ENCODE measurements at places on chromosomes 6 and 20. TPM values are rescaled to one million over a fixed set of nuclear protein-coding genes. Genes with fewer than 3 reads are reported as not detected.

GRCh38 chr20:46054606-46055005 lies 25.6 kb downstream of the SLC12A5 start:
- DNase-seq: no peak

DNA sequence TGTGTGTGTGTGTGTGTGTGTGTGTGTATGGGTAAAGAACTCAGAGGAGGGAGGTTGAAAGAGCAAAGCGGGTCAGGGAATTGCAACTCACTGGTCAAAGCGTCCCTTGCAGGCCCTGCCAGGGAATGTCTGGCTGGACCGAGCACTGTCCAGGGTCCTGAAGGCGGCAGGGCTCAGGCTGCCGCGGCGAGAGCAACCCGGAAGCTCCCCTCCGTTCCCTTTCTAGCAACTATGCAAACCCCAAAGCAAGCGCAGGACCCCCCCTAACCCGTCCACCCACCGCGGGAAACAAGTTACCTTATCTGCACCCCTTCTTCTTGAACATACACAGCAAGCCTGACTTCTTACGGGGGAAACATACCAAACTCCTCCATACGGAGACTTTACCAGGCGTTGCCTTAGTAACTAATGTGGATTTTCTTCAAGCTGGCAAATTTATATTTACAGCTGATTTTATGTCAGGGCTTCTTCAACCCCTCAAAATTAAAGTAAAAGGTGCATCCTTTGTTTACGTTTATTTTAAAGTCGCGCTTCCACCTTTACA lies 538 bp upstream of the GRM1 start:
- peak; percentile 89 for DNase-seq

GLP1R gene
- 1.8 TPM for total RNA-seq

DNA sequence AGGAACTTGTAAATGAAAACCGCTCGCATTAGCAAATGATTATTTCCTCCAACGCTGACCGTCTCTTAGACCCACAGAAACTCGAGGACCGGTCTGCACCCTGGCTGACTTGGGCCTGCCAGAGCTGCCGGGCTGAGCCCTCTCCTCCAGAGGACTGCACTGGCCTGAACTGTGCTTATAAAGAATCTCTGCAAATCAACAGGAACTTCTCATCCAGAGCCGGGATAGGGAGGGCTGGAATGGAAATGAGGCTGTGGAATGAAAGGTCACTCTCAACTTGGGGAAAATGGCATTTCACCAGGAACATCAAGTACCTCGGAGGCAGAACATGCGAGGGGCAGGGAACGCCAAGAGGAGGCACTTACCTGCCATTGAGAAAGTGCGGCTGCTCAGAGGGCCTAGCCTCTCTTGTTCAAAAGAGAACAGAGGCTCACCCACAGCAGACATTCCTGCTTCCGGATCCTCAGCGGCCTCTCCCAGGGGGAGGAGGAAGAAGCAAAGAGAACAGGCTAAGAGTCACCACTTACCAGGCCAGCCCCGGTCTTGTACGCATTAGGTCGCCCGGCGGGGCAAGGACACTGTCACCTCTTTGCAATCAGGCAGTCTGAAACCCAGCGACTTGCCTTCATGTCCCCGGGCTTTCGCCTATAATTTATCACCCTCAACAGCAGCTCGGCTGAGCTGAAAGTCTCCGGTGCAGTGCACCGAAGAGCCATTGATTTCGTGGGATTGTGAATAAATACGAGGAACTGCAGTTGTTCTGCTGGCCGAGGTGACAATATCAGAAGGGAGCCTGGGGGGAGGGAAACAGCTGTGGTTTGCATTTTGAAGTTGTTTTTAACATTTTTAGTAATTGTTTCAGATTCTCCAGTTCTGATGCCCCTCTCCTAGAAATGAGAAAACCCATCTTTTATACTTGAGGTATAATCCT lies 37.6 kb downstream of the ZMYND8 start:
- DNase-seq: peak; percentile 58

UBE2C gene
- total RNA-seq: 249 TPM

DNA sequence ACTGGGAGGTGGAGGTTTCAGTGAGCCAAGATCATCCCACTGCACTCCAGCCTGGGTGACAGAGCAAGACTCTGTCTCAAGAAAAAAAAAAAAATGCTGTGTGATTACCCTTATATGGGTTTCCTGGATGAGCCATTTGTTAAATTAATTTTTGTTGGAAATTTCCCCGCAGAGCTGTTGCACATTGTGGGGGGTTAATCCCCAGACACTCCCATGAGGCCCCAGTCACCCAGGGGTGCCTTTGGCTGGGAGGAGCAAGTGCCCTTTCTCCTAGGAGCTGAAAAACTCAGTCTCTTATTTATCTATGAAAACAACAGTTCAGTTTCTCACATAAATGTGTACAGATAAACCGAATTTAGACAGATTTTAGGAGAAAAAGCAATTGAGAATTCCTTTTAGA lies 4.7 kb upstream of the DEFB132 start:
- no peak for DNase-seq

GRCh38 chr6:1215023-1215422 lies 96.9 kb upstream of the FOXQ1 start:
- DNase-seq: no peak

DNA sequence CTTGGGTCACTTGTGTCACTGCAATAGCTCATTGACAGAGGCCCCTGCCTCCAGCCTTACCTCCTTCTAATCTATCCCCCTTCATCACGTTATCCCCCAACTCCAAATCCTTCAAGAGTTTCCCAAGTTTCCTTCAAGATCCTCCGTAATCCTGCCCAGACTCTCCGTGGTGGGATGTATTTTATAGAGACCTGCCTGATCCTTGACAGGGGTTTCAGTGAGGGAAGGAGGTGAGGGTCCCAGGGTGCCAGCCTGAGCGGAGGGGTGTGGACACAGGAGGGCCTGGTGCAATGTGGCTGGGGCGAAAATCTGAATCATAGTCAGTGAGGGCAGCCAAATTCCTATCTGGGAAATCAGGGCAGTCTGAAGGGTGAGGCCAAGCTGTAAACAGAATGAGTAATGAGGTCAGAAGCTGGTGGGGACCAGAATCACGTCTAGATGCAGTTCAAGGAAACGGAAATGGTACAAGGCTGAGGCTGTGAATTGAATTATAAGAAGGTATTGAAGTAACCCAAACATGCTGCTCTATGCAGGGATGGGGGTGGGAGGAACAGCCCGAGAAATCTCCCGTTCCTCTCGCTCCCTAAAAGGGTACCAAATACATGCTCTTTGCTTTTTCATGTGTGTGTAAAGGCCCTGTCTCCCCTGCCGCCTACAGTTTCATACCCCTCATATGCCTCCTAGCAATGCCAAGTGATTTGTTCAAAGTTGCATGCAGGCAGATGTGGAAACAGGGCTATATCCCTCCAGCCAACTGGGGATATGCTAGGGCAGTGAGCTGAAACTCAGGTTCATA lies 35.4 kb upstream of the PIM1 start:
- DNase-seq: no peak

PRKN gene
- total RNA-seq: 0.59 TPM

GRCh38 chr6:116941727-116942126 lies 64.7 kb downstream of the RFX6 start:
- no peak for DNase-seq

GRCh38 chr6:150448221-150448620 lies 79.4 kb downstream of the IYD start:
- no peak for DNase-seq

GRCh38 chr6:41730531-41731436 lies 4.6 kb downstream of the TFEB start:
- DNase-seq: no peak

DNA sequence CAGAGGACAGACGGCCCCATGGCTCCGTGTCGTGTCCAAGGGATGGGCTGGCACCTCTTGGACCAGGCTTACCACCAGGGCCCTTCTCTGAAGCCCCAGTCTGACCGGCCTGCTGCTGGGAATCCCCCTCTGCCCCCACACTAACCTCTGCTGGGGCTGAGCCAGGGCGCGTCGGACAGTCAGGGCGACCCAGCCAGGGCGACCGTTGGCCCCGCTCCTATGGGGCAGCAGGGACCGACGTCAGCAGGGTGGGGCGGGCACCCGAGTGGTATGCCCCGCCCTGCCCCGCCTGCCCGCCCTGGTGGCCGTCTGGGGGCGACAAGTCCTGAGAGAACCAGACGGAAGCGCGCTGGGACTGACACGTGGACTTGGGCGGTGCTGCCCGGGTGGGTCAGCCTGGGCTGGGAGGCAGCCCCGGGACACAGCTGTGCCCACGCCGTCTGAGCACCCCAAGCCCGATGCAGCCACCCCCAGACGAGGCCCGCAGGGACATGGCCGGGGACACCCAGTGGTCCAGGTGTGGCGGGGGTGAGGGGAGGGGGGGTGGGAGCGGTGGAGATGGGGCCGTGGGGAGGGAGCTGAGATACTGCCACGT lies at the start of gene SLC17A9:
Gene SLC17A9 (plus strand): TSS at position 337 of the 595 bp plus-strand sequence. CDS start 122 bp downstream, at position 459.
- peak; percentile 74 for DNase-seq

DNA sequence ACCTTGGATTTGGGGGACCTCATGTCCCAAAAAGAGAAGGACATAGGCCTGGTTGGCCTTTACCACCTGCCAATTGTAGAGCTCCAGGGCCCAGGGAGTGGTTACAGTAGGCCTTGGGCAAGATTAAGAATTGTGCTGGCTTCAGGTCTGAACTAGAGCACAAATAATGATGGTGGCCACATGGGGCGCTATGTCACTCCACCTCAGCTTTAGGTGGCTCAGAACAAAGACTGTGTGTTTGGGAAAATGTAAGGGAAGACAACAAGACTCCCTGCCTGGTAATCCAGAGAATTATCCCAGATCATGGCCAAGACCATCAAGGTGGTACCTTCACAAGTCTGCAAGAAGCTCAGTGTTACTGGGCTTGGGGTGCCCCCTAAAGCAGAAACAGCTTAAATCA lies 224.9 kb upstream of the OPRM1 start:
- peak; percentile 71 for DNase-seq

DNA sequence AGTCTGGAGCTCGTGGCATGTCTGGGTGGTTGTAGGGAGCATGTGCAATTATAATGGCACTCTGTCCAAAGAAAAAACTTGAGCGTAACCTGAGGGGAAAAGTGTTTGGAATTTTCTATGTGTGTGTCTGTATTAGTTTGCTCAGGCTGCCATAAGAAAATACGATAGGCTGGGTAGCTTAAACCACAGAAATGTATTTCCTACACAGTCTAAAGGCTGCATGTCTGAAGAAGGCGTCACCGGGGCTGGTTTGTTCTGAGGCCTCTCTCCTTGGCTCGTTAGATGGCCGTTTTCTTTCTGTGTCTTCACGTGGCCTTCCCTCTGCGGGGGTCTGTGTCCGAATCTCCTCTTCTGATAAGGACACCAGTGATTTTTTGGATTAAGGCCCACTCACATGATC lies 59.0 kb downstream of the IGF2R start:
- DNase-seq: no peak

- no peak for DNase-seq
Measured at GRCh38 chr6:166333172-166333995, 9.0 kb downstream of the SFT2D1 start.

DNA sequence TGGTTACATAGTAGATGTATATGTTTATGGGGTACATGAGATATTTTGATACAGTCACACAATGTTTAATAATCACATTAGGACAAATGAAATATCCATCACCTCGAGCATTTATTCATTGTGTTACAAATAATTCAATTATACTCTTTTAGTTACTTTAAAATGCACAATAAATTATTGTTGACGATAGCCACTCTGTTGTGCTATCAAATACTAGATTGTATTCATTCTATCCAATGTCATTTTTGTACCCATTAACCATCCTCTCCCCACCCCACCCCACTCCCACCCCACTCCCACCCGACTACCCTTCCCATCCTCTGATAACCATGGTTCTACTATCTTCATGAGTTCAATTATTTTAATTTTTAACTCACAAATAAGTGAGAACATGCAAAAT lies 585.4 kb downstream of the CDH26 start:
- no peak for DNase-seq

GRCh38 chr6:148538261-148539190 lies 195.9 kb downstream of the SASH1 start:
- DNase-seq: no peak

DNA sequence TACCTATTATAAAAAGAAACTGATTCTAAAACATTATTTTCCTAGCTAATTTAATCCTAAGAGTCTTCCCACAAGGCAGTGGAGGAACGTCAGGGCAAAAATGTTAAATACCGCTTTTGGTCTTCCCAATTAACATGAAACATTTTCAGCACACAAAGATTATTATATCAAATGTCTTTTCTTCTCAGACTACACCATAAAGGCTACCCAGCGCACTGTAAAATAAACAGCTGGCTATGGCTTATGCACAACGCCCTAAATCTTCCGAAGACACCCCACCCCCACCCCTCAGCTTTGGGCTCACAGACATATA lies 1.0 kb downstream of the NUDT3 start:
- no peak for DNase-seq

DOK5 gene
- 10.1 TPM for total RNA-seq

GRCh38 chr6:78117966-78118365 lies 465.1 kb downstream of the MEI4 start:
- no peak for DNase-seq
